ENCODE measurements at places on chromosomes 3 and 15.

- DNase-seq: no peak
Observed at GRCh38 chr3:8491271-8492144, 10.1 kb upstream of the LMCD1 start.

GRCh38 chr15:52303093-52303772 is 7.6 kb upstream of the MYO5C start:
- no peak for DNase-seq

DNA sequence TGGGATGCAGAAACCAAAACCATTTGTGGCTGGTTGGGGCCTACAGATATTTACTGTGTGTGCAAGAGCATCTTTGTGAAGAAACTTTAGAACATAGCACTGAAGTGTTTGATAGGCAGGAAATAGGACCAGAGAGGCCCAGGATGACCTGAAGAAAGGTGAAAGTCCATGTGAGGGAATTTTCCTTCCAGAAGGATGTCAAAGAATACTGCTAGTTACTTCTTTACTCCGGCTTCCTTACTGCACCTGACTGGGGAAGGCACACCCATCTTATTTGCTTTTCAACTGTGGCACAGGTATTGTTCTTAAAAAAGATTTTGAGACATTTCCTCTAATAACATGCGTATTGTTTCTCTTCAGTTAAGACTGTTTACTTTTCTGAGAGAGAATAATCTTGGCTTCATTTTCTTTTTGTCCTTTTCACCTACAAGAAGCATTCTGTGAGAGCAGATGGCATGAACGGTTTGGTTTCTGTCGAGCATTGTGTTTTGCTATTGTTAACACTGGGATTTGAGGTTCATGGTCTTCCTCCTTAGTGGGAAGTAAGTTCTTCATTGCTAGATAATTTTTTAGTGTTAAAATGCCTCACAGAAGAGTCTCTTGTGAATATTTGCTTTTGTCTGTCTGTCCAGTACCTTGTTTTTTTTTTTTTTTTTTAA is 71.5 kb downstream of the SLCO3A1 start:
- no peak for DNase-seq

- no peak for DNase-seq
Observed at GRCh38 chr3:32200992-32201758, 37.3 kb upstream of the CMTM8 start.

- DNase-seq: no peak
Observed at GRCh38 chr3:118607915-118608820, 426.5 kb downstream of the IGSF11 start.

DNA sequence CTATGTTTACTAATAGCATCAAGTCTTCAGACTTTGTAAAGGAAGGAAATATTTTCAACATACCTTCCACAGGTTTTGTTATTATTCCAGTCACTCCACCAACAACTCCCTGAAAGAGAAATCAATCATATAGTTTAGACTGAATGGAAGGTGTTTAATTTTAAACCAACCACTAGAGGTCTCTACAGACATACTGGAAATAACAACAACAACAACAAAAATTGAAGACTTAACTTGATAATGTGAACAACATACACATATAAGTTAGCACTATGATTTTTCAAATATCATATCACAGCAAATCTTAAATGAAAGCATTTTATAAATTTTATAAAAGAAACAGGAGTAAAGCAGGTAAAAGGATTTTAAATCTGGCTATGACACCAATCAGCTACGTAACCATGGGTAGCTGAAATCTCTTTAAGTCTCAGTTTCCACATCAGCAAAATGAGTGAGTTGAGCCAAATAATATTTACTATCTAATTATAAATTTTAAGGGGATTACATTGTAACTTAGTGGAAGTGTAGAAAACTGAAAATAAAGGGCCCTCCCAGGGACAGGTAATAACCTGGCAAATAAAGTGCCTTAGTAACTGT is 188.2 kb downstream of the VPS13C start:
- DNase-seq: no peak

- DNase-seq: no peak
Observed at GRCh38 chr3:52998771-52999513, 46.9 kb downstream of the SFMBT1 start.

DNA sequence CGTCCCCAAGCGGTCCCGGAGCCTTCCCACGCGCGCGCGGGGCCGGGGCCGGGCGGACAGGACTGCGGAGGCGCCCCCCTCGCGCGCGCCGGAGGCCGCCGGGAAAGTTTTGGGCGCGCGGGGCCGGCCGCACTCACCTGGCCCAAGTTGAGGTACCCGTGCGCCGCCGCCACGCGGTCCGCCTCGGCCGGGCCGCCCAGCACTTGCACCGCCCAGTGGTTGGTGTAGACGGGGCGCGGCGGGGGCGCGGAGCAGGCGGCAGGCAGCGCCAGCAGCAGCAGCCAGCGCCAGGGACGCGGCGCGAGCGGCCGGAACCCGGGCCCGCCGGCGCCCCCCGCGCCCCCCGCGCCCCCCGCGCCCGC is 289 bp downstream of the PCSK6 start:
- DNase-seq: no peak

GRCh38 chr3:178498871-178499270 is 37.4 kb upstream of the KCNMB2 start:
- no peak for DNase-seq

- no peak for DNase-seq
Observed at GRCh38 chr15:85095566-85095965, 113.9 kb downstream of the PDE8A start.

GRCh38 chr15:95902606-95903005 is 427.9 kb upstream of the NR2F2 start:
- DNase-seq: no peak

DNA sequence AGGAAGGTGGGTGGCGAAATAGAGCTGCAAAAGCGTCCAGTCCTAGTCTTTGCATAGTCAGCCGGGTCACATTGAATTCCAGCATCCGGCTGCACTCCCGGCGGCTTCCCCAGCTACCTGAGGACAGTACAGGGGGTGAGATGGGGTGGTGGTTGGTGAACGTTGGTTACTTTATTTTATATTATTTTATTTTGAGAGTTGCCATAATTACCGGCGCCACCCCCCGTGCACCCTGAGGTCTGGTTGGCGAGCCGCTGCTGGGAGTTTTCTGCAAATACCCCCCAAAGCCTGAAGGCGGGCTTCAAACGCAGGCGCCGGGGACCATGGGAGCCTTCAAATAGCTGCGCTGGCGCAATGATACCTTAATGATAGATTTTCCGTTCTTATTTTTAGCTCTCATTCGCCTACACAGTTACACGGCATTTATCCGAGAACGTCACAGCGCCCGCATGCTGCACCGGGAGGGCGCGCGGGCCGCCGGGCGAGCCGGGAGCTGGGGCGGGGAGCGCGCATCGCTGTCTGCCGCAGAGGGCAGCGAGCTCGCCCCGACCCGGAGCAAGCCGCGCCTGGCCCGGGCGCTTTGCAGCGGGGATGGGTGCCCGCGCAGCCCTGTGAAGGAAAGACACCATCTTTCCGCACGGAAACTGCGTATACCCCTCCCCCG is 756 bp upstream of the RASGRF1 start:
- DNase-seq: no peak

DNA sequence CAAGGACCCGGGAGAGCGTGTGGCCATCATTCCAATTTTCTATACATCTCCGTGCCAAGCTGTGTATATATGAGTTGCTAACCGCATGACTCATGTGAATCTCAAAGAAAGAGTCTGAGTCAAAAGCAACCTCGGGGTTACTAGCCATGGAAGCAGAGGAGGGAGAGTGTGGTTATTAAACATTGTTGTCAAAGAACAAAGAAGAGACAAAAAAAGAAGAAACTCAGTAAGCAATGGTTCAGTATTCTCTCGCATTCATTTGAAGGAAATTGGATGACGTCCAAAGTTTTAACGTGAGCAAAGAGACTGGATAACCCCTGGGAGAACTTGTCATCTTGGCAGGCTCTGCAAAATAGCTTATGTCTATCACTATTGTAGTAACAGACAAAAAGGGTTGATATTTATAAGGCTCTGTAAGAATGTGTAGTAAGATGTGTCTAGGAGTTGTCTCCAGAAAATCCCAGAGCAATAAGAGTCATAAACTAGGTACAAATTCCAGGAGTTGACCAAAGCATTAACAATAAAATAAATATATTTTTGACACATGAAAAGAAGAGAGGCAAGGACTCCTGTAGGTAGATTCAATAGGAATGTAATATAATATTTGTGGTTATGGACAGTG is 52.8 kb upstream of the GRM7 start:
- DNase-seq: no peak

GRCh38 chr3:159319156-159319555 is 517.3 kb downstream of the MFSD1 start:
- DNase-seq: no peak

- DNase-seq: no peak
Observed at GRCh38 chr15:74504418-74504817, 36.6 kb upstream of the ARID3B start.

- no peak for DNase-seq
Observed at GRCh38 chr15:66065325-66065724, 188.2 kb downstream of the MEGF11 start.

DNA sequence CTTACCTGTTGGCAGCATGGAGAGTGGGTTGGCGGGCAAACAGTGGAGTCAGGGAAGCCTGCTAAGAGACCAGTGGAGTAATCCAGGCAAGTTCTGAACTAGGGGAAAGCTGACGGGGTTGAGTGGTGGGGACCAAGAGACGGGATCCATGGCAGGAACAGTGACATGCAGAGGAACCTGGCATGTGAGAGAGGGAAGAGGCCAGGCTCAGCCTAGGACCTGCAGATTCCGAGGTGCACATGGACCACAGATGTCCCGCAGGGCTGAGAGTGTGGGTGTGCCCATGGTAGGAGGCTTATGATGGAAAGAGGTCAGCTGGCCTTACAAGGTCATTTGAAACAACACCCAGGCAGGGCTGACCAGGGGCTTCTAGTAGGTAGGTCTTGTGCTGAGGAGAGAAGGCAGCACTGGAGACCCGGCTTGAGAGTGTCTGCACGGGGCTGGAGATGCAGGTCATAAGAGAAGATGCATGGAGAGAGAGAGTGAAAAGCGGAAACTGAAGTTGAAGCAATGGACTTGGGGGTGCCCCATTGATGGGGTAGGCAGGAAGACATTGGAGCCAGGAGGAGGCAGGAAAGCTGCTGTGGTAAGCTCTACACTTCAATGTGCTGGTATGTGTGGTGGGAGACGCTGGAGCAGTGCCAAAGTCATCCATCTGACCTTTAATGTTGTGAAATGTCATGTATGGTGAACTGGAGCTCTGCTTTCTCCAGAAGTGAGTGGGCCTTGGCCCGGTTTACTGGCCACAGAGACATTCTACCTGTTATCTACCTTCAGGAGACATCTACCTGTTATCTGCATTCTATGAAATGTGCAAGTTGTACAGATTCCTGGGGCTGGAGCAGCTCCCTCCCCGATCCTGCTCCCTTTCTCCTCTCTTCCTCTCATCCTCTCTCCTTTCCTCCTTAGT is 4.6 kb downstream of the SPSB4 start:
- DNase-seq: no peak

- no peak for DNase-seq
Observed at GRCh38 chr15:36334059-36334458, 245.4 kb upstream of the CDIN1 start.

DNA sequence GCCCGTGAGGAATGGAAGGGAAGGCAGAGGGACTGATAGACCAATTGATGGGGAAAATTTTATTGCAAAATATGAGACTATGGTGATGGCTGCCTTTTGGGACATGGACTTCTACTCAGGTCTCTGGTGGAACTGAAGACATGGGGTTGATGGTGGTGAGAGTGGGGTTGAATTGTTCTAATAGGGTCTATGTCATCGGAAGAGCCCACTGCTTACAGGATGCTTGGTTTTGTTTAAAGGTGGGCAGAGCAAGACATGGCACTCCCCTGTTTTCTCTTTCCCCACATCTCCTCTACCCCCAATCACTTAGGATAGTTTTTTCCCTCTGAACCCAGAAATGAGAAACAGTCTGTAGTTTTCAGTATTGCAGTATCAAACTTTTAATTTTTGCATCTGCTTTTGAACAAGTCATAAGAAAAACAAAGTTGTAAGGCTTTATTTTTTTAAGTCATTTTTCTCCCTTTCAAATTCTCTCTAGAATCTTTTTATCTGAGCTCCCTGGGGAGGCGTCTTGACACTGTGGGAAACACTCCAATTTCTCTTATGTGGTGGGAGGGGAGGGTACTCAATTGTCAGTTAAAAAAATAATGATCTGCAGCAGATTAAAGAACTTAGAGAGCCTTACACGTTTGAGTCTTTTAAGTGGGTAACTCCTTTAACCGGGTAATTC is 276.2 kb upstream of the TBC1D5 start:
- DNase-seq: no peak

DNA sequence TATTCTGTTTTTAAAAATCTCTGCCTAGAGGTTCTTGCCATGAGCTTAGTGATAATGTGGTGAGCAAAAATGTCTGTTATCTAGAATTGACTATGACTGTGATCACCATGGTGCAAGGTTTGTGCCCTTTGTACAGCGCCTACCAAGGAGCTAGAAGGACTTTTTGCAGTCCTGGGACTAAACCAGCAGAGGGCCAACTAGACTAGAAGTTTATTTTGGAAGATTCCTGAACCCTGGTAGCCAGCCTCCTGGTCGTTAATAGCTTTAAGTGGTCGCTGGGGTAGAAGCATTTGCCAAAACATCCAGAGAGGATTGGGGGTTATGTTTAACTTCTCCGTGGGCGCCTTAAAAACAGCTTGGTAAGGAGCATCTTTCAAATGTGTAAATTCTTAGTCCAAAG is 7.8 kb downstream of the SCG5 start:
- DNase-seq: no peak

GRCh38 chr15:93152951-93153350 is 63.9 kb upstream of the RGMA start:
- DNase-seq: no peak

DNA sequence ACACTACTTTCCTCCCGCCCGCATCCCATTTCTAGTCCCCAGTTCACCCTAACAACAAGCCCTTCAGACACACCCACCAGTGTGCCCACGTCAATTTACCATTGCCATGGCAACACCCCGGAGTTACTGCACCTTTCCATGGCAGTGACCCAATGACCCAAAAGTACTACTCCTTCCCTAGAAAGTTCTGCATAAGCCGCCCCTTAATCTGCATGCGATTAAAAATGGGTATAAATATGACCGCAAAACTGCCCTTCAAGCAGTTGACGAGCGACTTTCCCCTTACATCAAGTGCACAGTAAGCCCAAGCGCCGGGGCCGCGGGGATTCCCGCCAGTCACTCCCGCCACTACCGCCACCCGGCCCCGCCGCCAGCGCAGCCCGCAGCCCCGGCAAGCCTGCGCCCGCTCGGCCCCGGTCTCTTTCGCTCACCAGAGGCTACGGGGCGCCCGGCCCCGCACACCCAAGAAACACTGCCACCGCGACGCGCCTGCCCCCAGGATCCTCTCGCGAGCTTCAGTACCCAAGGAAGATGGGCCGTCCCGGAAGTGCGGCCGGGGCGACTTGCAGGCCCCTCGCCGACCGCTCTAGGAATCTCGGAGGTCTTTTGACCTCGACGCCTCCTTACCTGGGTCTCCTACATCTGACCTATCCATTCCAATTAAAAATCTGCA is 27.2 kb upstream of the ZNF502 start:
- peak; percentile 37 for DNase-seq

Data from SHP77 (cell line).